IMR-90 (cell line): ENCODE measurements at places on chromosomes 1 and 21. TPM values are rescaled to one million over a fixed set of nuclear protein-coding genes. Genes with fewer than 3 reads are reported as not detected.

GRCh38 chr1:9903801-9904527 is 6.1 kb downstream of the CTNNBIP1 start:
- H3K36me3 ChIP-seq = no peaks in the 10 kb centered on the region
- no peak overlapping the region for H3K27ac ChIP-seq
- no peak for DNase-seq
- no peak overlapping the region for H3K4me3 ChIP-seq
- H3K27me3 ChIP-seq = no peaks in the 10 kb centered on the region

- peaks cover 32% of the 10 kb centered on the region for H3K4me1 ChIP-seq
- H3K4me3 ChIP-seq = no peak overlapping the region
- no peaks in the 10 kb centered on the region for H3K36me3 ChIP-seq
- DNase-seq = peak; percentile 69
Observed at GRCh38 chr1:3548156-3548893, 63.0 kb downstream of the MEGF6 start.

DNA sequence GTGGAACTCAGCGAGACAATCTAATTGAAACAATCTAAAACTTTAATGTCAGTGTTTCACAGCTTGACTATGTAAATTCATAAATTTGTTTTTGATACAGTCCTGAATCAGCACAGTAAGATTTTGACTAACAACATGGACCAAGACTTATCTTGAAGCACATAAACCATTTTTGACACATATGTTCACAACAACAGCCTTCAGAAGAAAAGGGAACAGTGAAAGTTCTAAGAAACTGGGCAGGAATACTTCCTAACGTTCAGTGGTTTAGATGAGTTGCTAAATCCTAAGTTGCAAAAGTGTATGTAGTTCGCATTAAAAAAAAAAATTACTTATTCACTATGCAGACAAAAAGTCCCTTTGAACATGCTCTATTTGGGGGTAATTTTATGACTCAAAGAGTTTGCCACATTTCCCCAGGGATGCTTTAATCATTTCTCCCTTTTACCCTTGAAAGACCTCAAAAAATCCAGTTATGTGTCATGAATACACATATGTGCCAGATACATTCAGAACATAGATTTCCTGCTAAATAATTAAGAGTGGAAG is 120.2 kb downstream of the MRPL39 start:
- H3K4me1 ChIP-seq = no peaks in the 10 kb centered on the region
- no peaks in the 10 kb centered on the region for H3K36me3 ChIP-seq
- no peak for DNase-seq
- H3K4me3 ChIP-seq = no peak overlapping the region

CHRM3 gene
- not detected in 2 replicates for polyA plus RNA-seq

RAB42 gene
- polyA plus RNA-seq = 0.36 and 0.77 TPM in 2 replicates

GJB5 gene
- polyA plus RNA-seq = 0.10 and 0.14 TPM in 2 replicates

RNU1-4 gene
- polyA plus RNA-seq = not detected in 2 replicates
